ENCODE measurements at places on chromosomes 16 and 17.

- DNase-seq = peak; percentile 3
Observed at GRCh38 chr16:71499775-71500364, 10.7 kb upstream of the ZNF19 start.

GRCh38 chr17:5077781-5078105, 524 bp upstream of the ZFP3 start:
- no peak for DNase-seq

GRCh38 chr16:21206550-21206949, 4.8 kb downstream of the ZP2 start:
- no peak for DNase-seq

DNA sequence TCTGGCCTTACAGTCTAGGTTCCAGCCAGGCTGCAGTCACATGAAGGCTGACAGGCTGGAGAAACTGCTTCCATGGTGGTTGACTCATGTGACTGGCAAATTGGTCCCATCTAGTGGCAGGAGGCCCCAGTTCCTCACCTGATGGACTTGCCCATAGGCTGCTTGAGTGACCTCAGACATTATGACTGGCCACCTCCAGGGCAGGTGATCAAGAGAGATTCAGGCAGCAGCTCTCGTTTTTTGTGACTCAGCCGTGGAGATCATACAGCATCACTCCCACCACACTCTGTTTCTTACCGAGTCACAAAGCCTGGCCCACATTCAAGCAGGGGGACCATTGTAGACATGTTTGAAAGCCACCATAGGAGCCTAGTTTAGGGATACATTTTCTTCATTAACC, 34.5 kb downstream of the SIAH1 start:
- DNase-seq = no peak

DNA sequence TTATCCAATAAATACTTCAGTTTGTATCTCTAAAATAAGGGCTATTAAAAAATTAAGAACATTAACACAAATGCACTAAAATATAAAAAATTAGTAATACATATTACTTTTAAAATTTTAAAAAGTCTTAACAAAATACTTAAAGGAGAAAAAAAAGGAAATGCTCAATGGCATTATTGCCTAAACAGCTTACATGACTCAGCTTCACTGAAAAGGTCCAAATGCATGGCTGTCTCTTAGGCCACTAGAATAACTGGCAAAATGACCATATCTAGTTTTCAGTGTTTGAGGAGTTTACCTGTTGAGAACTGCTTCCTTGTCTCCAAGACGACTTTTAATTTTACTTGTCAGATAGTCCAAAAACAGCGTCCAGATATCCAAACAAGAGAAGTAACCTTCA, 66.0 kb downstream of the XPO6 start:
- DNase-seq = no peak

DNA sequence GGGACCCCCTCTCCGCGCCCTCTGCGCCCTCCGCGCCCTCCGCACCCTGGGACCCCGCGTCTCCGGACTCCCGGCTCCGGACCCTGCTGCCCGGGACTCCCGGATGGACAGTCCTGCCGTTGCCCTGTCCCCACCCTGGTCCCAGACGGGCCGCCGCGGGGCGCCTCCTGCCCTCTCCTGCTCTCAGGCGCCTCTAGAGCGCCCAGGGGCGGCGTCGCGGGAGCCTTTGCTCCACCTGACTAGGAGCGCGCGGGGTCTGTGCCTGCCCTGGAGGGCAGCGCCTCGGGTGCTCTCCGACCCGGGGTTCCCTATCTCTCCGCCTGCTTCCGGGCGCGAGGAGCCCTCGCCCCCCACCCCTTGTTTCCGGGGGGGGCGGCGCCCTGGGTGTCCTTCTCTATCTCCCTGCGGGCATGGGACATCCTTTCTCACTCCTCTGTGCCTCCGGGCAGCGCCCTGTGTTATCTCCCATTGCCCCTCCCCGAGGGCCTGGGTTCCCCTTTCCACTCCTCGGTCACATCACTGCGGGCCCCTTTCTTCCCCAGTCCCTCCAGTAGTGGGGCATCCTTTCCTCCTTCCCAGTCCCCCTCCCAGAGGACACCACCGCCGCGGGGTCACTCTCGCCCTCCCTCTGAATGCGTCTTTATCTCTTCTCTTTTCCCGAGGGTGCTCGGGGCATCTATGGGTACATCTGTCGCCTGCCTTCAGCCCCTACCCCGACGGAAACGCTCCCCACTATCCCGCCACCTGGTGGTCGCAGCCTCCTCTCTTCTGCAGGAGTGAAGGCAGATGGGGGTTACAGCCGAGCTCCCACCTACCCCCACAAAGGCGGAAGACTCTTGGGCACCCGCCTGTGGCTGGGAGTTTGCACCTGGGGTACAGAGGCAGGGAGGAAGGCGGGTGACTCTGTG, 875 bp downstream of the PRKCB start:
- peak; percentile 40 for DNase-seq

DNA sequence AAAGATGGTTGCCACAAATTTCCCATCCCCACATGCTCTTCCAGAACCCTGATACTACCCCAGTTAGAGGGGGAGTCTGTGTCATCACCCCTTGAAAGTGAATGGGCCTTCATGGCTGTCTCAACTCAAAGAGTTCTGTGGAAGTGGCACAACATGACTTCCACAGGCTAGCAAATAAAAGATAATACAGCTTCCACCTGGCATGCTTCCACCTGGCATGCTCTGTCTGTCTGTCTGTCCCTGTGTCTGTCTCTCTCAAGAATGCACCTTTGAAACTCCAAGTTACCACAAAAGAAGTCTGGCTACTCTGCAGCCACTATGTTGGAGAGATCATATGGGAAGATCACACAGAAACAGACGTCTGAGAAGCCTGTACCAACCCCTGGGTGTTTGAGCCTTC, 35.0 kb downstream of the CFDP1 start:
- no peak for DNase-seq

- DNase-seq = no peak
Observed at GRCh38 chr17:28773736-28774135, 29.9 kb downstream of the TRAF4 start.

DNA sequence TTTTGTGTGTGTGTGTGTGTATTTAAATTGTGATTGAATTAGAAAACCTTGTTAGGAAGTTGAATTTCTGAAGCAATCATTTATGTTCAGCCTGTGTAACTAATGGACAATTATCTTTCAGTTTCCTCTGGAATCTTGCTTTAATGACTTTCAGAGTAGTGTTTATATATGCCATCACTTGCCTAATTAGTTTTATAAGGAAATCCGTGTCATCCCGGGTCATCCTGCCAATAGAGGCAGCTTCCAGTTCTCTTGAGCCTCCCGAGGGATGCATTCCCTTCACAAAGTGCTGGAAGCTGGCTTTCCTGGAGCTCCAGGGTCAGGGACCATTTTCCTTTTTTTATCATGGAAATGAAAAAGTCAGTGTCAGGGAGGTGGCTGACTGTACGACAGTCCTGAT, 42.9 kb downstream of the PRKCA start:
- no peak for DNase-seq

GRCh38 chr16:17302214-17302613, 168.5 kb downstream of the XYLT1 start:
- DNase-seq = no peak

DNA sequence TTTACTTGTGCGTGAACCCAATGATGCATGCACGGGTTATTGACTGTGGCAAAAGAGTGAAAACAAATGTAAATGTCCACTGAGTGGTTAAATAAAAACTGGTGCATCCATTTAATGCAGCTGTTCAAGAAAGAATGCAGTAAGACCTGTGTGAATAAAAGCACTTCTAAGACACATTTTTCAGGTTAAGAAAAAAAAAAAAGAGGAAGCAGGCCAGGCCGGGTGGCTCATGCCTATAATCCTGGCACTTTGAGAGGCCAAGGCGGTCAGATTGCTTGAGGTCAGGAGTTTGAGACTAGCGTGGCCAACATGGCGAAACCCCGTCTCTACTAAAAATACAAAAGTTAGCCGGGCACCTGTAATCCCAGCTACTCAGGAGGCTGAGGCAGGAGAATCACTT, 11.8 kb downstream of the CNGB1 start:
- no peak for DNase-seq

DNA sequence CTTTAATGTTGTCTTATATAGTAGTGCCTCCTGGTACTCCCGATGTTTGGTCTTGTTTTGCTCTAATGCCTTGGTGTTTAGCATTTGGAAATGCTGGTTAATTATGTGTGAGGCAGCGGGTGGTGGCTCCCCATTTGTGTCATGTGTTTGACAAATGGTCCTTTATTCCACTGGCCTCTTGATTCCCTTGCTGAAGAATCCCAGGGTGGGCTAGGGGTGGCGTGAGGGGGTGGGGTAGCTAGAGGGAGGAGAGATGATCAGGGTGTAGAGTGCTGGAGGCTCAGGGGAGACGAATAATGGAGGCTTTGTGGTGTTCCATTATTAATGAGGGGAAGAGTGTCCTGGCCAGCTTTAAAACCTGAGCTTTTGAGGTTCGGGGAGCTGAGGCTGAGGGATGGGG, 5.4 kb downstream of the DYNLL2 start:
- DNase-seq = no peak

GRCh38 chr17:10059684-10060211, 138.7 kb downstream of the GAS7 start:
- no peak for DNase-seq

DNA sequence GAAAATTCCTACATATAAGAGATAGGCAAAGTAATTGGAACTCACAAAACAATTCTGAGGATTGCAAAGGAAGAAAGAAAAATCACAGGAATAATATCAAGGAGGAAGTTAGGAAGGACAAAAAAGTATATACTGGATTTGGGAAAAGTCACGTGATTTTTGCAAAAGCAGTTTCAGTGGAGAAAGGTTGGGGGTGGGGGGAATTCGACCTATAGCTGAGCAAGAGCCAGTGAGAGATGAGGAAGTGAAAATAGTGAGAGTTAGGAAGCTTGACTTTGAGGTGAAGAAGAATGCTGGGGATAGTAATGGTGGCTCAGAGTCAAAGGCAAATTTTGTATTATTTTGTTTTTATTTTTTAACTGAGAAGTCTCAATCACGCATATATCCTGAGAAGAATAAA, 438.0 kb upstream of the PMFBP1 start:
- no peak for DNase-seq

DNA sequence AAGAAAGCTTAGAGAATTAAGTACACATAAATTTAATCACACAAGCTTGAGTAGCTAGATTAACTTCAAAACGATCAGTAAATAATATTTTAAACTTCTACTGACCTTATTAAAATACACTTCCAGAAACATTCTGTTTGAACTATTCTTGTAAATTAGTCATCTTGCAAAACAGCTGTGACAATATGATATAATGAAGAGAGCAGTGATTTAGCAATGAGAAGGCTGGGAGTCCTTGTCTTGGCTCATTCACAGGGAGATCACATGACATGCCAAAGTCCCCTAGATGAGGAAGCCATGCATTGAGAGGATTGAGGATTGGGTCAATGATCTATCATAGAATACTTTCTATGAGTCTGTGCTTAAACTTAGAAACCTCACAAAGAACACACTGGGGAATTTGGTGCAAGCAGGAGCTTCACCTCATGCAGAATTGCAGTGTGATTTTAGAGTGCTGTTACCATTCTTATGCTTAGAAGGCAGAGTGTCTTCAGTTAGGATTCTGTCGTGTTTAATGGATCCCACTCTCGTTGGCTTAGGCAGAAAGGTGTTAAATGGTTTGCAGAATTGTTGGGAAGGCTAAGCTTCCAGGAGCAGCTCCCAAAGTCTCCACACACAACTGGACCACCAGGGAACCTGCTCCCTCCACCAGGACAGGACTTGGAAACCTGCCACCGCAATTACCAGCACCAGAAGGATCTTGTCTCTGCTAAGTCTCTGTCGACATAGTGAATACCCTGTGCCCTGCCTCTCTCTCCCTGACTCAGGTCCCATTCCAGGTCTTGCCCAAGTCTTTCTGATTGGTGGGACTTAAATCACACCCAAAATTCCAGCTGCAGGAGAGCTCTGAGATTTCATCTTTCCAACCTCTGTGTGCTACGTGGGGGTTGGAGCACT, 87.1 kb downstream of the USP22 start:
- DNase-seq = no peak
